Brain (organoid and tissue), 16 donors: ENCODE measurements at places on chromosomes 12 and 14.

GRCh38 chr14:59356767-59357166 lies 108.4 kb downstream of the GPR135 start:
- DNase-seq, result no peak

DNA sequence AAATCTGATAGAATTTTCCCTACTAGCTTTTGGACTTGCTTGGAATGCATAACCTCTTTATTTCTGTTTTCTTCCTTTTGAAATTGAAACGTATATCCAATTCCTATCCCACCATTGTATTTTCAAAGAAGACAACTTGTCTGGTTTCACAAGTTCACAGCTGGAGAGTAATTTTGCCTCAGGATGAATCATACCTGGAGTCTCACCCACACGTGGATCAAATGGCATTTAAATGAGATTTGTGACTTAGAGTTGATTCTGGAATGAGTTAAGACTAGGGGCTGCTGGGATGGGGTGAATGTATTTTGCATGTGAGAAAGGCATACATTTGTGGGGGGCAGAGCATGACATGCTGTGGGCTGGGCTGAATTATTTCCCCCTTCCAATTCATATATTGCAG lies 516.5 kb upstream of the MGAT4C start:
- DNase-seq, result no peak

DNA sequence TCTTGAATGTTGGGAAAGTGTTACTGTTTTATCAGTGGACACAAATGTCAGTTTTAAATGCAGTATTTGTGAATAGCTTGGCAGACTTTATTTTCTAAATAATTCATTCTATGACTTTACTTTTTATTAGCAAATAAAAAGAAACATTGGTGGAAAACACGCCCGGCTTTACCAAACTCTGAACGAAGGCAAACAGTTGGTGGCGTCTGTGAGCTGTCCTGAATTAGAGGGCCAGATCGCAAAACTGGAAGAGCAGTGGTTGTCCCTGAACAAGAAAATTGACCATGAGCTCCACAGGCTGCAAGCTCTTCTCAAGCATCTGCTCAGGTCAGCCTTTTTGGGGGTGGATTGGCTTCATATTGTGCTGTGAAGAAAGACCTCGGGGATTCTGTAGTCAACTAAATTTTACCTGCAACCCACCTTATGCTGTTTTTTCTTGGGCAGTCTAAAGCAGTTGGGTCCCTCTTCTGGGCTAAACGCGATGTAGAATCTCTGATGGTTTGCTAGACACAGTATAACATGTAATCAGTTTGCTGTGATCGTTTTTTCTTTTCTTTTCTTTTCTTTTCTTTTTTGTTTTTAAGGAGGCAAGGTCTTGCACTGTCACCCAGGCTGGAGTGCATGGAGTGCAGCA lies 156.4 kb downstream of the ESR2 start:
- no peak for DNase-seq

- peak; percentile 79 for DNase-seq
These were observed 269.7 kb downstream of the RAD51B start for GRCh38 chr14:68089146-68089731.

- DNase-seq, result no peak
These were observed 4.7 kb upstream of the ITGA5 start for GRCh38 chr12:54423816-54424150.

DNA sequence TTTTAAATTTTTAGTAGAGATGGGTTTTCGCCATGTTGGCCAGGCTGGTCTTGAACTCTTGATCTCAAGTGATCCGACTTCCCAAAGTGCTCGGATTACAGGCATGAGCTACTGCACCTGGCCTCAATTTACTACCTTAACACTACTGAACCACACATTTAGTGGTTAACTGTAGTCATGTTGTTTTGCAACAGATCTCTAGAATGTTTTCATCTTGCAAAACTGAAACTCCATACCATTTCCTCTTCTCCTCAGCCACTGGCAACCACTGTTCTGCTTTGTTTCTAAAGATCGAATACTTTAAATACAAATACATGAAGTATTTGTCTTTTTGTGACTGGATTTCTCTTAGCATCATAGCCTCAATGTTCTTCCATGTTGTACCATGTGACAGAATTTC lies 15.4 kb upstream of the SMCO2 start:
- DNase-seq, result no peak

DNA sequence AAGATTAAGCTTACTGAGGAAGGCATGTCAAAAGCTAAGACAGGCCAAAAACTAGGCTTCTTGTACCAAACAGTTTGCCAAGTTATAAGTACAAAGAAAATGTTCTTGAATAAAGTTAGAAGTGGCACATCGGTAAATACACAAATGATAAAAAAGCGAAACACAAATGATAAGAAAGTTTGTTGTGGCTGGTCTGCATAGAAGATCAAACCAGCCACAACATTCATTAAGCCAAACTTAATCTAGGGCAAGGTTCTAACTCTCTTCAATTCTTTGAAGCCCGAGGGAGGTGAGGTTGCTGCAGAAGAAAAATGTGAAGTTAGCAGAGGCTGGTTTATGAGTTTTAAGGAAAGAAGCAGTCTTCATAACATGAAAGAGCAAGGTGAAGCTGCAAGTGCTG lies 1119.6 kb upstream of the FLRT2 start:
- DNase-seq, result no peak

- no peak for DNase-seq
These were observed 22.4 kb downstream of the PROX2 start for GRCh38 chr14:74853581-74853980.

- peak; percentile 69 for DNase-seq
These were observed 312.3 kb downstream of the NPAS3 start for GRCh38 chr14:33250963-33251362.

GRCh38 chr14:96091941-96092411 lies 52.8 kb downstream of the C14orf132 start:
- peak; percentile 19 for DNase-seq

DNA sequence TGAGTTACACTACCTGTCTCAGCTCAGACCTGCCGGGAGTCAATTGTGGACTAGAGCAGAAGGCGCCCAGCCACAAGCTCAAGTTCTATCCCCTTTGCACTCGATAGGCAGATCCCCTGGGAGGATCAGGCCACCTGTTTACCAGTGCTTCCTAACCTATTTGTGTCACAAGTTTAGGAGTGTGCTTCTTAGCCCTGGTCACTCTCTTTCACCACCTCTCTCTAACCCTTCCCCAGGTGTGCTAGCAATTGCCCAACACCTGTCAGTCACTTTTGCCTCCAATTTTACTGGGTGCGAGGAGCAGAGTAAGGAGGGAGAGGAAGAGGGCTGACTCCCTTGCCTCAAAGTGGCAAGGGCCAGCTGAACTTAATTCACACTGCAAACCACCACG lies 745 bp upstream of the NAA30 start:
- DNase-seq, result no peak

- DNase-seq, result peak; percentile 23
These were observed 9.1 kb downstream of the CAMKK2 start for GRCh38 chr12:121287267-121287954.

- peak; percentile 63 for DNase-seq
These were observed 13.7 kb downstream of the POMT2 start for GRCh38 chr14:77306851-77307496.

DNA sequence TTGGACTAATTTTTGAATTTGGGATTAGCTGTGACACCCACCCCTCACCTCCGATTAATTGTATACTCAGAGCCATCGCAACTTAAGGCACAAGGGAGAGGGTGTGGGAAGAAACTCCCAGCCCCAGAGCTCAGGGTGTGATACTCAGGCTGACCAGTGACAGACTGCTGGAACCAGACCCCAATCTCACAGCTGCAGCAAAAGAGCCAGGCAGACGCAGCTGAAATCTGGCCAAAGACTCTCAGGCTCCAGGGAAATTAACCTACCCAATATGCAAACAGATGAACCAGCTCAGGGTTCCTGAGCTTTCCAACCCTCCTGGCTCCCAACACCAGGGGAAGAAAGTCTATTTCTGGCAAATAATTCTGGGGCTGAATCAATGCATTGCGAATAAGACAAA lies 30.5 kb downstream of the ANAPC7 start:
- DNase-seq, result no peak

DNA sequence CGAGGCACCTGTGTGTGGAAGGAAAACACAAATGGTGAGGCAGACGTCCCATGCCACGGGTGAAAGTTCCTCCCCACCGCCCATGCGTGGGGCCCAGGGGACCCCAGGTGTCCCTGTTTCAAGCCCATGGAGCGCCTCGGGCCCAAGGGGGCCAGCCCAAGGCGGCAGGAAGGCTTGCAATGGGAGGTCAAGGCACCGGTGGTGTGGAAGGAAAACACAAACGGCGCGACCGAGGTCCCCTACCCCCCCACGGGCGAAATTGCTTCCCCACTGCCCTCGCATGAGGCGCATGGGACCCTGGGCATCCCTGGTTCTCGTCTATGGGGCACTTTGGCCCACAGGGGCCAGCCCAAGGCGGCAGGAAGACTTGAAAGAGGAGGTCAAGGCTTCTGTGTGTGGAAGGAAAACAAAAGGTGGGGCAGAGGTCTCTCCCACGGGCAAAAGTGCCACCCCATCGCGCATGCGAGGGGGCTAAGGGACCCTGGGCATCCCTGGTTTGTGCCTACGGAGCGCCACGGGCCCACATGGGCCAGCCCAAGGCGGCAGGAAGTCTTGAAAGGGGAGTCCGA lies 379.4 kb downstream of the ALG10 start:
- DNase-seq, result no peak

DNA sequence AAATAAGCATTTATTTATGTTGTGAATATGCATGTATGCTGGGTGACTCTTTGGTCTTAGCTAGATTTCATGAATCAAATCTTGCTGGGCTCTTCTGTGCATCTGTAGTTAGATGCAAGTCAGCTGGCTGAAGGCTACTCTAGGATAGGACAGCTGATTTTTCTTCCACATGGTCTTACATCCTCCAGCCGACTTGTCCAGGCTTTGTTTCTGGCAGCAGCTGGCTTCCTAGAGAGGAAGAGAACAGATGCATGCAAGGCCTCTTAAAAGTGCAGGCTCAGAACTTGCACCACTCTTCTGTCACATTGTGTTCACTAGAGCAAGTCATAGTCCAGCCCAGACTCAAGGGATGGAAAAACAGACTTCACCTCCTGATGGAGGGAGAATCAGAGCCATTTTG lies 435.4 kb upstream of the STXBP6 start:
- DNase-seq, result no peak

GRCh38 chr12:114662512-114663177 lies 21.3 kb downstream of the TBX3 start:
- DNase-seq, result peak; percentile 86

- DNase-seq, result peak; percentile 49
These were observed 21.5 kb downstream of the CCDC88C start for GRCh38 chr14:91396013-91396660.

- DNase-seq, result peak; percentile 78
These were observed 91.2 kb downstream of the CEP128 start for GRCh38 chr14:80850197-80850814.

DNA sequence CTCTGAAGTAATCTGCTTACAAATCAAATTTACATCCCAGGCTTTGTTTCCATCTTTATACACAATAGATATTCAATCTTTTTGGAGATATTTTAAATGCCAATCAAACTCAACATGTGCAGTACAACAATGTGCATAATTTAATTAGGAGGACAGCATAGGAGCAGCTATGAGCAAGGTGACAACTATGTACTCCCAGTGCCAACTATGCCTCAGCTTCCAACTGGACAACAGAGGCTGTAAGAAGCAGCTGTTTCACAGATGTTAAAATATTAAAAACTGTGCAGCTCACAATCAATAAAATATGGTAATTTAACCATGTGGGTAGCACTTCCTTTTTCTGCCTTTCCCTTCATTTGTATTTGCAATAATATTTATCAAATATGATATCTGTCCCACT lies 99.9 kb downstream of the ST8SIA1 start:
- DNase-seq, result no peak

DNA sequence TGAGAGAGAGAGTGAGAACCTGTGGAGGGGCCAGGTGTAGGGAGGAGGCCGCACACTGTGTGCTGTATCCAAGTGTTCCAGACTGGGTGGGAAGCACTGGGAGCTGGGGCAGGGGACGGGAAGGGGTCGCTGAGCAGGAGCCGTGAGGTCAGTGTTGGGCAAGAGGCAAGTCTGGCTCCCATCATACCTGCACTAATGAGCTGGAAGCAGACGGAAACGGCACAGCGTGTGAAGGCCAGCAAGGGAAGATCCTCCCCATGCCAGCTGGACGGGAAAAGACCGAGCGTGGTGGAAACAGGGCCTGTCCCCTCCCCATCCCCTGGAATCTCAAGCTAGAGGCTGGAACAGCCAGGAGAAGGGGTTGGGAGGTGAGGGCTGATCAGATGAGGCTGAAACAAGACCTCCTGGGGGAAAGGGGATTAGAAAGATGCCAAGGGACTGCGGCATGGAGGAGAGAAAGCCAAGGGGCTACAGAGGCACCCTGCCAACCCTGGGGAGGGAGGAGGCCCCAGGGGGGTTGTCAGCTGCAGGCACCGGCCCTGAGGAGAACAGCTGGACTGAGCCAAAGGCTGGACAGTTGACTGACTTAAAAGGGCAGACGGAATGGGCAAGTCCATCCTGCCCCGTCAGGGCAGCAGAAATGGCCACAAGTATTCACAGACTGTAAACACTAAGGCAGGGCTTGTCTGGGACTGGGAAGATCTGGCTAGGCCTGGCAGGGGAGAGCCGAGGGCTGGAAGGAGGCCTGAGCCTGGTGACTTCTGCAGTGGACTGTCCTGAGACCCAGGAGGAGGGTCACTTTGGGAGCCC lies 19.0 kb upstream of the LTBP2 start:
- DNase-seq, result no peak

- no peak for DNase-seq
These were observed 4.6 kb downstream of the GOLGA3 start for GRCh38 chr12:132824053-132824452.

- no peak for DNase-seq
These were observed 58.0 kb downstream of the TRAFD1 start for GRCh38 chr12:112183141-112184021.

- no peak for DNase-seq
These were observed 3.3 kb upstream of the RASAL1 start for GRCh38 chr12:113138826-113139225.

DNA sequence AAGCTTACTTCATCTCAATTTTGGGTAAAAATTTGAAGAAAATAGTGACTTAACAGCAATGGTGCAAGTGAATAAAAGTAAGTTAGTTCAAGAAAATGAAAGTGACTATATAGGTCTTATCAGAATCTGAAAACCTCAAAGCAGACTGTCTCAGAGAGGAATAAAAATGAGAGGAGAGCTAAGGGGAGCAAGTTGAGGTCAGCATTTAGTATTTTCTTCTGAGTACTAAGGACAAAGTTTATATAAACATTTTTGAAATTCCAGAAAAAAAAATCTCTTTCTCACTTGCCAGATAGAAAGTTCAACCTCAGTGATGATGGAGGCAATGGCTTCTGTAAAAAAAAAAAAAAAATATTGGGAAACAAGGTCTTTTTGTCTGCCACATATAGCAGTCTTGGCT lies 414.1 kb downstream of the NPAS3 start:
- DNase-seq, result no peak
